Stimulated activated CD8-positive, alpha-beta memory T cell treated with anti-CD3 and anti-CD28 coated beads, Interleukin-2, amount 100 ng/mL, for 1 hour (primary cell): ENCODE measurements at places on chromosomes 7 and 10.

DNA sequence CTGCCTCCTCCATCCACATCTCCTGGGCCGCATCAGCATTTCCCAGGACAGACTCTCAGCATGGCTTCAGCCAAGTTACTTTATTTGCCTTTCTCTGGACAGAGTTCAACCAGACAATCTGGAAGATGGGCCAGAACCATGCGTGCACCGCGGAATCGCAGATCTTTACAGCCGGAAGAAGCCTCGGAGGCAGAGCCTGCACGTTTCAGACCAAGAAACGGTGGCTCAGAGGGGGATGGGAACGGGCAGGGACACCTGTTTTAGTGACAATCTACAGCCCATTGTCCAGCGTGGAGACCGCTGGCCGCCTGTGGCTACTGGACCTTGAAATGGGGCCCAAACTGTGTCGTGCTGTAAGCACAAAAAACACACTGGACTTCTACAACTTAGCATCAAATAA lies 3.5 kb downstream of the VIPR2 start:
- no peak for DNase-seq

- DNase-seq = no peak
Observed at GRCh38 chr7:2072042-2072441, 160.7 kb downstream of the MAD1L1 start.

- DNase-seq = no peak
Observed at GRCh38 chr7:51366172-51366728, 49.6 kb upstream of the COBL start.

DNA sequence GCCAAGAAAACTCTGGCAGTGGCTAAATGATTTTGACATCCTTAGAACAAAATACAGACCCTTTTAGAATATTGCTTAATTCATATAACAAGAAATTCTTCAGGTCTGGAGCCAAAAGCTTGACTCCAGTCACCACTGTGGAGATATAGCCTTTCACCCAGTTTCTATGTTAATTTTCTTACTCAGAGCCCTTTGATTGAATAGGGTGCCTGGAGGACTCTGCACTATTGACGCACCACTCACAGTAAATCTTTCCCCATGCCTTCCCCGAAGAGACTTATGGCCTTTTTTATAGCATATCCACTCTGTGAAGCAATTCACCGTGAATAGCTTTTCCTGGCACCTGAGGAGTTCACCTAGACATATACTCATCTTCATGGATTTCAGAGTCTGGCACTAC lies 613.8 kb downstream of the ZWINT start:
- DNase-seq = no peak

DNA sequence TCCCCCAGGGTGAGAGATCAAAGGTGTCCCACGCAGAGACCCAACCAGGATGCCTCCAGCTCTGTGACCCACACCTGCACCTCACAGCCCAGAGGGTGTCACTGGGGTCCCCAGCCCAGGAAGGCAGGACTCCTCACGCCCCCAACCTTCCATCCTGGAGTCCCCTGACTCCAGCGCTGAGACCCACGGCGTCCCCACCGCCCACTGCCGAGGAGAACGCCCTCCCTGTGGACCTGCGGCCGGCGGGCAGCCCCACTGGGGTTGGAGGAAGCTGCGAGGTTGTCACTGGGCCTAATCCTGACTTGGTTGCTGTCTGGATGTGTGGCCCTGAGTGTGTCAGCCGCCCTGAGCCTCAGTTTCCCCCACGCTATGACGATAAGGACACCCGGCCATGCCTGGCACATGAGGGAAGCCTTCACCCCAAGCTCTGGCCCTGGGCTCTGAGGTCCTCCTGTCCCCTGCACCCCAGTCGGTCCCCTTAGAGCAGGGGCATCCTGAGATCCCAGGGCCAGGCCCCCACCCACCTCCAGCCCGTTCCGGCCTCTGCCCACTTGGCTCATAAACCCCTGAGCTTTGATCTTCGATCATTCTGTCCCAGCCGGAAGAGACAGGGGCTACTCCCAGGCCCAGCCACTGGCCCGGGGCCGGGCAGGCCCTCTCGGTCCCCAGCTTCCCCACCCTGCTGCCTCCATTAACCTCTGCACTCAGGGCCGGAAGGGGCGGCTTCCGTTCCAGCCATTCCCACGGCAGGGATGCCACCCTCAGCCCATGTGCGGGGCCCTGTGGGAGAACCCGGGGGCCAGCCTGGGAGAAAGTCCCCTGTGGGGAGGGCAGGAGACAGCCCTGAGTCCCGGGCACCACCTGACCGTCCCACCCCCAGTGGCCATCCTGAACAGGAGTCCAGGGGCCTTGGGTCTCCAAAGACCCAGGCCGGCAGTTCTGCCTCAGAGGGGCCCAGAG lies 113.2 kb downstream of the MICALL2 start:
- no peak for DNase-seq

DNA sequence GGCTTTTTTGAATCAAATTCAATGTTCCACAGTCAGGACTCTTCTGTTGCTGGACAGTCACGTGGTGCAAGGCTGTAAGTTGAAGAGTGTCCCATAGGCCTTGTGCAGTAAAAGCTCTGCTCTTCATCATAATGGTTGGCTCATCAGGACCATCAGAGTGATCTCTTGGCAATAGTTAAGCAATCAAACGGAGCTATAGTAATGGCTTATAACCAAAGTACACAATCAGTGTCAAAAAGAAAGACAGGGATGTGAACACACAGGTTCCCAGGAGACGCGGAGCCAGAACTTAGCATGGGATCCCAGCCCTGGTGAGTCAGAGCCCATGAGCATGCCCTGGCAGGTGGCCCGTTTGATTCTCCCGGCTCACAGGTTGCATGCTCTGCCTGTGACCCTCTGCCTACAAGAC lies 10.8 kb upstream of the GPNMB start:
- no peak for DNase-seq

- no peak for DNase-seq
Observed at GRCh38 chr7:137860542-137860941, 13.8 kb upstream of the DGKI start.

DNA sequence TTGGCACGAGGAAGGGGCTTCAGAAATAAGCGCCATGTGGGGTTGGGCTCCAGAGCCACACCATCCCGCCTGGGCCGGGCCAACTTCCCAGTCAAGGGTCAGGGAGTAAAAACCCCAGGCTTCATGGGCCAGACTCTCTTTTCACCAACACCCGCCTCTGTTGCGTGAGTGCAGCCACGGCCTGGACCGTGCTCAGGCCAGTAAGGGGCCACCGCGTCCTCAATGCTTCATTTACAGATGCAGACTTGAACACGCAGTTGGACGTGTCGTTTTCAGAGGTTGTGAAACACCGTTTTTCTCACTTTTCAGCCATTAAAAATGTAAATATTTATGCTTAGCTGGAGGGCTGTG lies 161.0 kb downstream of the WDR37 start:
- DNase-seq = no peak
